ENCODE measurements at places on chromosomes 11 and 22.

DNA sequence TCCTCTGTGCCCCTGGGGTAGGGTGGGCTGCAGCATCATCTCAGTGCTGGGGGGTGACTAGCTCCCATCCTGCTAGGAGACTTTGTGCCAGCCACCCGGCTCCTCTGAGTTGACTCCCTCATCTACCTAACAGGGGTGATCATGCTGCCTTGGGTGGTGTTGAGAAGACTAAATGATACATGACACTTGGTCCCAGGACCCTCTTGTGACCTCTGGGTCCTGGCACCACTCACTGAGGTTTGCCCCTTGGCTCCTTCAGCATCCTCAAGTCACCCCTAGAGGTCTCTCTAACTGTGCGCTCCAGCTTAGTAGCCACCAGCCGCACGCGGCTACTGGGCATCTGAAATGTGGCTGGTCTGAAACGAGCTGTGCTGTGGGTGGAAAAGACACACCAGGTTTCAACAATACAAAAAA is 72.1 kb downstream of the LRRC32 start:
- peak; percentile 77 for DNase-seq

DNA sequence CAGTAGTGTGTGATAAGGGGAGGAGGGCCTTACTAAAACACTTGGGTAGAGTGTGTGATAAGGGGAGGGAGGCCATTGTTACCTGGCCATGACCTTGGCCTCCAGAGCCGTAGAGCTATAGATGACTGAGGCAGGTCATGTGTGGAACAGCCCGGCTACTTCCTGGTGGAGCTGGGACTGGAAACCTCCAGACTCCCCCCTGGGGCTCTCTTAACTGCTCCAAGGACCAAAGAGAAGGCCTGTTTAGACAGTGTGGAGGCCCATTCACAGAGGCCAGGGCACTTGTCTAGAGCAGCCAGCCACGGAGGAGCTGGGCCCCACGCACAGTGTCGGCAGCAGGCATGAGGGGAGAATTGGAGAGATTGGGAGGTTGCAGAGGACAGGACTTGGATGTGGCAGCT is 12.5 kb upstream of the MICALL1 start:
- DNase-seq, result no peak

DNA sequence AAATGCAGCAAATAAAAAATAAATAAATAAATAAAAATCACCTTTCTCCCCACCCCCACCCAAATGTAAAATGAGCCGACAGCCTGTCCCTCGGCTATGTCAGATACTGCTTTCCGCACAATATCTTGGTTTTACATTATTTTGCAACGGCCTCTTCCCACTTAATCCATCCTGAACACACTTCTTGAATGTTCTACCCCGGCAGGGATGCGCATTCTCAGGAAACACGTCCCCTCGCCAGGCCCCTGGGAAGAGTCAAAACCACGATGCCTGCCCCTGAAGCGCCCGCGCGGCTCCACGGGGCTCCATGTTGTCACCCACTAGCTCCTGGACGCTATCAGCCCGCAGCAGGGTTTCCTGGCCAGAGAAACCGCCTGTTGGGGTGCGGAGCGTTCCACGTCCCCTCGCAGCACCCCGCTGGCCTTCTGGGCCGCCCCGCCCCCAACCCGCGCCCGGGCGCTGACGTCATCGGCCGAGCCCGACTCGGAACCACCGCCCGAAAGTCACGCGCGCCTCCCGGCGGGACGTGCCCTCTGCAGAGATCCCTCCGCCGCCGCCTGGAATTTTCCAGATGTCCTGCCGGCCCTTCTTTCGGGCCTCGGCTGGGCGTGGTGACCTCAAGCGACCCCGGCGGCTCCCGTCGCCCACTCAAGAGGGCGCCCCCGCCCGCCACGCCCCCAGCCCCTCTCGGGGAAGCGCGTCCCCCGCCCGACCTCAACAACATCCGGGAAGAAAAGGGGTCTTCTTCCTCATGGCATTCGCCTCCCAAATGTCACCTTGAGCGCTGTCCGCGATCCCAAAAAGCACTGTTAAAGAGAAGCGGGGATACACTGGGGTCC is 585 bp upstream of the NEAT1 start:
- peak; percentile 78 for DNase-seq

GRCh38 chr22:30178181-30179126 is 68.1 kb downstream of the LIF start:
- no peak for DNase-seq
